ENCODE measurements at places on chromosomes 3 and 15.

GRCh38 chr15:80445300-80446041 is 41.3 kb downstream of the ARNT2 start:
- no peak for DNase-seq

DNA sequence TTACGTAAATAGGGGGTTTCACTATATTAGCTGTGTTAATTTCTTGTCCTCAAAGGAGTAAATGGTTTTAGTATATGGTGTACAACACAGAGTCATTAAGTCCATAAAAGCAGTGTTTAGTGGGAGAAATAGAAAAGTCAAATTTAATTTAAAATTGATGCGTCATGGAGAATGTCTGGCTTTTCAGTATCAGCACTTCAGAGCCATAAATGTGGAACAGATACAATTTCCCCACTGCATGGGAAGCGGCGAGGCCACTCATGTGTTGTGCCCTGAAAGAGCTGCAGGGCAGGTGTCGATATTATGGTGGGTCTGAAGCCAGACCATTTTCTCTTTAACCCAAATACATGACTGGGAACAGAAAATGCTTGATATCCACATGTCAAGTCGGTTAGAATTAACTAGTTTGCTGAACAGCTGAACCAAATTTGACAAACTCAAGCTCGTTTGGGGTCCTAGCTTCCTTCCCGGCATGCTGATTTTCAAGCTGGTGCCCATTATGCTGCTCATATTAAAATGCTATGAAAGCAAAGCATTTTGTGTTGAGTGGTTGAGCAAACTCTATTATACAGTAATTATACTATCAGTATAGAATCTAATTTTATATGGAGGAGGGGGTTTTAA is 364.6 kb upstream of the TBL1XR1 start:
- DNase-seq = no peak

DNA sequence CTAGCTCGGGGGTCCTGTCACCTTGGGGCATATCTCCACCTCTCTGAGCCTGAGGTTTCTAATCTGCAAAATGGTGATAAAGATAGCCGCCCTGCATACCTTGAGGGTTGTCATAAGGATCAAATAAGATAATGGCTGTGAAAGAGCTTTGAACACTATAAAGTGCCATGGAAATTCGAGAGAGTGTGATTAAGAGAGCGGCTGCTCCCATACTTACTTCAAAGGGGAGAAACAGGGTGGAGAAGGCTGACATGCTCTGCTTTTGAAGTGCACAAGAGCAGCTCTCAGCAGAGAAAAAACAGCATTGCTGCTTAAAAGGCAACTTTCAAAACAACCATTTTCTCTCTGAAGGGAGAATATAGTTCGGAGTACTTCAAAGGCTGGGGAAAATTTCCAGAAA is 529.2 kb downstream of the EPHB1 start:
- DNase-seq = no peak

- DNase-seq = no peak
Measured at GRCh38 chr15:42155546-42156242, 742 bp downstream of the PLA2G4F start.

GRCh38 chr3:14154276-14154675 is 24.1 kb downstream of the XPC start:
- DNase-seq = no peak

GRCh38 chr15:55194256-55194655 is 2.5 kb downstream of the RSL24D1 start:
- no peak for DNase-seq

DNA sequence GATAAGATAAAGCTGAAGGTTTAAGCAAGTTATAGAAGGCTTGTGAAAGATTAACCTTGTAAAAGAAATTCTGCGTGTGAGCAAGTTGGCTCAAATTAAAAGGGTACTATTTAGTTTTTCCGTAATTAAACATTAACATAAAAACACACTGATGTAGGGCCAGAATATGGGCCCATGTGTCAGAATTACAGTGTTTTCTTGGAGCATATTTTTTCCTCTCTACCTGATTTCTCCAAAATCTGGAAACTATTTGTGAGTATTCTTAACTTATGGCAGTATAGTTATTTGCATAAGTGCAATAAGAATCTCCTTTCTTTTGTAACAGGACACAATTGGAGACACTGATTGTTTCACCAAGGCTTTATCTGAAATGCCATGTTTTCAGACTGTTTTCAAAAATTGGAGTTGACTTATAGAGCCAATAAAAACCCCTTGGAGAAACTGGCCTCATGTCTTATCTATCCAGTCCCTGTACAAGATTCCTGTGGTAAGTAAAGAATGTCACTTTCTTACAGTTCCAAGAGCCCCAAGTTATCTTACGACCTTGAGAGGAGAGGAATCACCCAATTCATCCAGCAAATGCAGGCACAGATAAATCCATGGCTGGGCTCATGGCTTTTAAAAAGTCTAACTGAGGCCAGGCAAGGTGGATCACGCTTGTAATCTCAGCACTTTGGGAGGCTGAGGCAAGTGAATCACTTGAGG is 47.8 kb upstream of the P2RY1 start:
- DNase-seq = no peak

- DNase-seq = no peak
Measured at GRCh38 chr3:127886231-127886955, 28.6 kb upstream of the KBTBD12 start.

GRCh38 chr3:104779324-104779723 is 587.4 kb upstream of the ALCAM start:
- DNase-seq = no peak

DNA sequence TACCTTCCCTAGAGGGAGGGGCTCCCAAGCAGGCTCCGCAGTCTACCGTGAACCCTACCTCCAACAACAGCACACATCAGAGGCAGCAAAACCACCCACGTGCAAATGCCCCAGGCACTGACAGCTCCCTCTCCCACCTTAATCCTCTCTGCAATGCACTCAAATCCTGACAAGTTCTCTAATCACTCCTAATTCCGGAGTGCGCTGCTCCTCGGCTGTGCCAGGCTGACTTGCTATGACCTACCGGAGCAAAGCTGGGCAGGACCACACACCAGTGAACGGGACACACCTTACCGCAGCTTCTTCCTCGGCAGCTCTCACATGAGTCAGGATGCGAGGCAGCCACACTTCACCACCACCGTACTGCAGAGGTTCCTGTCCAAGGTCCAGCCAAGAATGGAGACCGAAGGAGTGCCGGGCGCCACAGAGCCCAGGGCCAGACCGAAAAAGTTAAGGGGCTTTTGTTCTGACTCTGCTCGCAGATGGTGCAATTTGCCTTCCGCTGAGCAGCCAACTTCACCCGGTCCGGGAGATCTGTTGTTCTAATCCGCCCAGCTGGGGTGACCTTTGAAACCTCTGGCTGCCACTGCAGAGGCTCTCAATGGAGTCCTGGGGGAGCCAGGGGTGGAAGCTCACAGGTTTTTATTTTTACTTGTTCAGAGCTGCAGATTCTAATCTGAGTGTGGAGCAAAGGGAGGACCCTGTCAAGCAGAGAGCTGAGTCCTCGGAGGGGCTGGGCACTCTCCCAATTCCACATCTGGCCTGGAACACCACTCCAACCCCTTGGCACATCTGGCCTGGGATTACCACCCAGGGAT is 84.4 kb downstream of the MYLK start:
- no peak for DNase-seq

DNA sequence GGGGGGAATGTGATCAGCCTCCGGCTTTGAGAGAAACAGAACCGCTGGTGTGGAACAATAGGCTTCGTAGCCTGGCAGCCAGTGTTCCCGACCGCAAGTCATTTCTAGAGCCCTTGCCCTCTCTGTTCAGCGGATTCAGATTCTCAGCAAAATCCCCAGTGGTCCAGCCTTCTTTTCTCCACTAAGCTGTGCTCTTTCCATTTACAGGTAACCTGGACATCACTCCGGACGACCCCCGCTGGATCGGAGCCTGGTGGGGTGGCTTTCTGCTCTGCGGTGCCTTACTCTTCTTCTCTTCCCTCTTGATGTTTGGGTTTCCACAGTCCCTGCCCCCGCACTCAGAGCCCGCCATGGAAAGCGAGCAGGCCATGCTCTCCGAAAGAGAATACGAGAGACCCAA is 250.6 kb downstream of the SLCO3A1 start:
- DNase-seq = no peak

GRCh38 chr15:89870006-89870405 is 23.8 kb downstream of the AP3S2 start:
- DNase-seq = no peak

- DNase-seq = no peak
Measured at GRCh38 chr15:29778382-29778781, 43.9 kb downstream of the TJP1 start.

GRCh38 chr15:47820747-47821319 is 103.5 kb downstream of the SEMA6D start:
- DNase-seq = no peak

DNA sequence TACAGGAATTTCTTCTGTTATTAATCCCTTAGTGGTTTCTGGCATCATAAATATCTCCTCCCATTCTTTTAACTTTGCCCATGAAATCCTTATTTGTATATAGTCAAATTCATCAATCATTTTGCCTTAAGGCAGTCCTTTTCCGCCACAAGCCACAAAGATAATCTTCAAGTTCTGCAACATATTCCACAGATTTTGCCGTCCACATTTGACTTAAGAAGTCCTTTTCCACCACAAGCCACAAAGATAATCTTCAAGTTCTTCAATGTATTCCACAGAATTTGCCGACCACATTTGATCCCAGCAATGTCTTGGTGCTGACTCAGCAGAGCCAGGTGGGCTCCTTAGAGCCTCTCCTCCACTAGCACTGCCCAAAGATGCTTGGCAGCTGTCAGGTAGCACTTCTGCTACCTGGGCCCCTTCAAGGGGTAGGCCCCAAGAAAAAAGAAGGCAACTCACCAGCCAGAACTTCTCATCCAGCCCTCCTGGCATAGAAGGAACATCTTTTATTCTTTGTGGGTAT is 35.0 kb downstream of the SEC22C start:
- DNase-seq = no peak

- no peak for DNase-seq
Measured at GRCh38 chr3:73743551-73743950, 118.8 kb upstream of the PDZRN3 start.

DNA sequence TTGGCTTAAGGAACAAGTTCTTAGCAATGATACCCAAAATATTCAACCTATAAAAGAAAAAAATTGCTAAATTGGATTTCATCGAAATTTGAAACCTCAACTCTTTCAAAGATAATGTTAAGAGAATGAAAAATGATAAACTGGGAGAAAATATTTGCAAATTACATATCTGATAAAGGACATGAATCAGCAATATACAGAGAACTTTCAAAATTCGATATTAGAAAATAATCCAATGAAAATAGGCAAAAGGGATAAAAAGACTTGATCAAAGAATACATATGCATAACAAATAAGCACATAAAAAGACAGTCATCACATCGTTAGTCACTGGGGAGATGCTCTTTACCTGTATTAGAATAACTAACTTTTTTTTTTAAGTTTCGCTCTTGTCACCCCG is 73.0 kb upstream of the NEO1 start:
- DNase-seq = no peak

DNA sequence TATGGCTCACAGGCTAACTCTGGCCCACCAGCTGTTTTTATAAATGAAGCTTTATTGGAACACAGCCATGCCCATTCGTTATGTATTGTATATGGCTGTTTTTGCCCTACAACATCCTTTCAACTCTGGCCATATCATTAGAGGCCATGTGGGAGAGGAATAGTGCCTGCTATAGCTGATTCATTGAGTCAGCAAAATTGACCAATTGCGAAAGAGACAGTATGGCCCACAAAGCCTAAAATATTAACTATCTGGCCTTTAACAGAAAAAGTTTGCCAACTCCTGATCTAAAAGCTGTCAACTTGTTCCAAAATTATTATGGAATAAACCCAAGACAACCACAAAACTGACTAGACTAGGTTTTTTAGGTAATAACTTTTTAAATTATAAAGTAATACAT is 1.4 kb downstream of the NR1I2 start:
- no peak for DNase-seq

- no peak for DNase-seq
Measured at GRCh38 chr3:59609657-59610348, 560.0 kb upstream of the CFAP20DC start.
